ENCODE measurements at places on chromosomes 11 and 22.

GRCh38 chr22:47582067-47582466 lies 819.6 kb downstream of the TBC1D22A start:
- DNase-seq = no peak

- peak; percentile 59 for DNase-seq
Observed at GRCh38 chr22:44068422-44069191, 44.5 kb downstream of the PARVB start.

DNA sequence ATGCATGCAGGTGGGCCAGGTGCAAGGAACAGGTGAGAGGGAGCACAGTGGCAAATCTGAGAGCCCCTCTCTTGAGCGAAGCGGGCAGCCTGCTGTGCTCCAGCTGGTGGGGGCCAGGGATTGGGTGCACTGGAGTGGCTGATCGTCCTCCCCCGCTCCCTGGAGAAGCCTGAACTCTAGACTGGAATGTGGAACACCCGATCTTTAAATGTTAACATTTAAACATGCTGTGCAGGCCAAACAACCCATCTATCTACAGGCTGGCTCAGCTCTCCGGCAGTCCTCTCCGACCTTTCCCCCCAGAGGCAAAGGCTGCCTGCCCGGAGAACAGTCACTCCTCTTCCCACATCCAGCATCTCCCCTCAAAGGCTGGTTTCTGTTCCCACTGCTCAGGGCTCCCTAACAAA lies 5.1 kb downstream of the MRGPRF start:
- DNase-seq = no peak

- DNase-seq = no peak
Observed at GRCh38 chr11:85898456-85898855, 43.3 kb downstream of the CCDC83 start.

GRCh38 chr11:12573707-12574485 lies 100.3 kb upstream of the TEAD1 start:
- DNase-seq = no peak

- DNase-seq = no peak
Observed at GRCh38 chr11:76524919-76525318, 80.1 kb downstream of the EMSY start.

DNA sequence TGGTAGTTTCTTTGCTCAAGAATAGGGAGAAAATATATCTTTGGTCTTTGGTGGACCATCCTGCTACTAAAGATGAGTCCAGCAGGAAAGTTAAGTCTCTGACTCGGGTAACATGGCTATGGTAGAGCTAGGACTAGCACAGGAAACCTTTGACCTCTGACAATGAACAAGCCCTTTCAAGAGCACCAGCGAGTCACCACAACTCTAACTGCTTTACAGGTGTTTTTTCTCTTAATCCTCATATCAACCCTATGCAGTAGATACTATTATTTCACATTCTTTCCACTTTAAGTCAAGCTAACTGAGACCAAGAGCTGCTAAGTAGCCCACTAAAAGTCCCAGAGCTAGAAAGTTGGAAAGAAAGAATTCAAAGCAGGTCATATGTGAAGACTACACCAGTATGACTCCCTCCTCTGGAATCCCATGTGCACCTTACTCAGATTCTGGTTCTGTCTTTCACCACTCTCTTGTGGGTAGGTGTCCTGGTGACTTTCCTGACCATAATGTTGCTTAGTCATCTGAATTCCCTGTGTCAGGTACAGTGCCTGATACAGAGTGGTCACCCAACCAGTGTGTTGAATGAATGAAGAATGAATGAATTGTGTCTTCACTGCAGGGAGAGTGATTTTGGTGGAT lies 53.8 kb upstream of the ME3 start:
- DNase-seq = no peak

DNA sequence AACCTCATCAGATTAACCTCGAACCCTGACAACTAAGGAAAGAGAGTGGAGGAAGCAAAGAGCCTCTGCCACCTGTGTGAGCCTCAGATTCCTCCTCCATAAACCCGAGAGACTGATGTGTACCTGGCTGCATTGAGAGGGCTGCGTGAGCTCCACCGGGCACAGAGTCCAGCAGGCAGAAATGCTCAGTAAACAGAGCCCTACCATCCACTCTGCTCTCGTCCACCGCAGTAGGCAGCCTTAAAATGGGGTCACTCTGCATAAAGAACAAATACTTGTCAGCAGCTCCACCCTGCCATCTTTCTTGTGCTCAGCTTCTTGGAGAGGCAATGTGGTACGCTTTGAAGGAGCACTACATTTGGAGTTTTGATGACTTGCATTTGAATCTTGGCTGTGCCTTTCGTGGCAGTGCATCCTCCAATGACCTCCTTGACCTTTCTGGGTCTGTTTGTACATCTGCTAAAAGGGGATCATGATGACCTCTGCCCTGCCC lies 43.0 kb upstream of the CD5 start:
- DNase-seq = no peak

DNA sequence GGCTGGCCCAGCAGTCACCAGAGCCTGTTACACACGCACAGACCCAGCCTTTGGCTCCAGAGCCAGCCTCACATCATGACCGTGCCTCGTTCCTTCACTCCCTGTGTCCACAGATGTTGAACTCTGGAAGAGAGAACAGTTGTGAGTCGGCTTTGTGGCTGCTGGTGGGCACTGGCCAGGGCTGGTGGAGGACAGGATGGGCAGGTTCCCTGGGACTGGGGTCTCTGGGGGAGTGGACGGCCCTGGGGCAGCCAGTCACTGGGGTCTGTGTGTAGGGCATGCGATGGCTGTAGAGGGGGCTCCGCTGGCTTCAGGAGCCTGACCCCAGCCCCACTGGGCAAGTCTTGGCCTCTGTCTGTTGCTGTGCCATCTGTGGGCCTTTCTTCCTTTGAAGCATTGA lies 1070.1 kb downstream of the BRD1 start:
- DNase-seq = no peak

DNA sequence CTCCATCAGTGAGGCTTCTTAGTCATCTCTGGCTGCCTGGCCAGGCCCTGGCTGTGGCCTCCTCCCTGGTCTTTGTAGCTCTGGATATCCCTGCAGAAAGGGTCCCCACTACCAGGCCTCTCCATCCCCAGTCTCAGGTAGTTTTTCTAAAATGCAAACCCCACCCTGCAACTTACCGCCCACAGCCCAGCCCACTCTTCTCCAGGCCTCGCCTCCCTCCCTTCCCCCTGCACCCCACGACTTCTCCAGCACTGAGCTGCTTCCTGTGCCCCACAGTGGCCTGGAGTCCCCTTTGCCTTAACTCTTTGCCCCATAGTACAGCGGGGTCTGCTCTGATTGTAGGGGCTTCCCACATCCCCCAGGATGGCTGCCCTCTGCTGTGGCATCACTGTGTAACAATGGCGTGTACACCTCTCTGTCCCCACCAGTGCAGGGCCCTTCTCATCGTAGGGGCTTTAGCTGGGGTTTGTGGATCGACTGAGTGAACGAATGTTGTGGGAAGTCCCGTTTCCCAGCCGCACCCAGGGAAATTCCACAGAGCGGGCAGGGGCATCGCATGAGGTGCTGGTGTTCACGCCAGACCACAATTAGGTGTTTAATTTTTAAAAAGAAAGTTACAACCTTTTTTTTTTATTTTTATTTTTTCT lies 111.6 kb downstream of the BCR start:
- DNase-seq = no peak

DNA sequence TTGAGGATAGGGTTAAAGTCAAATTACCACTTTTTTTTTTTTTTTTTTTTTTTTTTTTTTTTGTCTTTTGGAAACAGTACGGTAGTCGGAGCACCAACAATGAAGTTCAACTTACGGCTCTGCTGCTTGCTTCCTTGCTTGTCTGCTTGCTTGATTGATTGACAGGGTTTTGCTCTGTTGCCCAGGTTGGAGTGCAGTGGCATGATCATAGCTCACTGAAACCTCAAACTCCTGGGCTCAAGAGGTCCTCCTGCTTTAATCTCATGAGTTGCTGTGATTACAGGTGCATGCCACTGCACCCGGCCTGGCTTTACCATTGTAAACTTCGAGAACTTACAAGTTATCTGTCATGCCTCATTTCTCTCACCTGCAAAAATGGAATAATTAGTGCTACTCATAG lies 5.8 kb downstream of the SGSM3 start:
- no peak for DNase-seq

- DNase-seq = no peak
Observed at GRCh38 chr11:77287615-77288273, 13.7 kb downstream of the GDPD4 start.

GRCh38 chr22:37636186-37636948 lies 3.1 kb upstream of the SH3BP1 start:
- no peak for DNase-seq

- peak; percentile 73 for DNase-seq
Observed at GRCh38 chr11:114774599-114775361, 96.5 kb downstream of the NXPE2 start.

GRCh38 chr22:35230839-35231584 lies 26.3 kb upstream of the HMGXB4 start:
- DNase-seq = no peak
